ENCODE measurements at places on chromosomes 7 and 10. TPM values are rescaled to one million over a fixed set of nuclear protein-coding genes. Genes with fewer than 3 reads are reported as not detected.

DNA sequence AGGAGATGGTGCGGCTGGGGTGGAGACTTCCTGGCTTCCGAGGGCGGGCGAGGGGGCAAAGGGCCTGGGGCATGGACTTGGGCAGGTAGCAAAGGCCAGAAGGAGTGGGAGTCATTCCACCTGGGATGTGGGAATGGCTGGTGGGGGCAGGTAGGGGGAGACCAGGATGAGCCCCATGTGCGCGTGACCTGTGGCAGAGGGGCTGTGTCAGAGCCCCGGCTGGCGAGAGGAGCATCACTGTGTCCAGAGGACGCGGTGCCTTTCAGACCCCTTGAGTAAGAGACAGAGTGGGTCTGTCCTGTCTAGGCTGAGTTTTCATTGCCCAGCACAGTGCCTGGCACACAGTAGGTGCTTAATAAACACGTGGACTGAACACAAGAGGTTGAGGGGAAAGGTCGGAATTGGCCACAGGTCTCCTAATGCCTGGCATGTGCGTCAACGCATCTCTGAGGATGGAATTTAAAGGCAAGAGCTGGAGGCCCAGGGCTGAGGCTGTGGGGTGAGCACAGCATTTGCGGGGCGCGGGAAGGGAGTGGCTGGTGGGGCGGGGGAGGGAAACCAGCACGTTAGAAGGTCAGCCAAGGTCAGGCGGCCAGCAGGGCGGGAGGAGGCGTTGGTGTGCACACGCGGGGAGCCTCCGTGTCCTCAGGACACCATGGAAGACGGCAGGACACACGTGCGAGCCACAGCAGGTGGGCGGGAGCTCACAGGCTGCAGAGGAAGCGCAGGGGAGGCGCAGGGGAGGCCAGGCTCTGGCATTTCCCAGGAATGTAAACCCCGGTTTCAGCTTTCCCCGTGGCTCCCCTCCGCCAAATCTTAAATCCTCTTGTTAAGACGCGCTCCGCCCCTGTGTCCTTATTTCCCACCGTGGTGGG, 51.8 kb downstream of the CUX1 start:
- no peak for DNase-seq

DNA sequence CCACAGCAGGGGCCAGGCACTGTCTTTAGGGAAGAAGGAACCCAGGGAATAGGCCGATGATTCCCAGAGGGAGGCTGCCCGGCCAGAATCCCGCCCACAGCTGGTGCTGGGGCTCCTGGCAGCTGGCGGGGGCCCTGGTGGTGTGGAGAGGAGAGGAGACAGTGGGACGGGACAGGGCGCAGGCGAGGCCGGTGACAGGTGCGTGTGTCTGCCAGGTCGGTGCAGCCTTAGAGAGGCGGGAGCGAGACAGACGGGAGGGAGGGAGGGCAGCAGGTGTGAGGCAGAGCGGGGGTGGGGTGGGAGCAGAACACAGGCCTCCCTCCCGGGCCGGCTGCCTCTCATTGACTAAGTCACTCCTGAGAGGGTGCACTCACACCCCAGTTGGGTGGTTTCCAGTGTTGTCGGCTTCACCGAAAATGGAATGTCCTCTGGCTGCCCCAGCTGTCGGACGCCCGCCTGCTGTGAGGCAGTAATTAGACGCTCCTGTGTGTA, 55.2 kb downstream of the ELFN1 start:
- DNase-seq = no peak

DNA sequence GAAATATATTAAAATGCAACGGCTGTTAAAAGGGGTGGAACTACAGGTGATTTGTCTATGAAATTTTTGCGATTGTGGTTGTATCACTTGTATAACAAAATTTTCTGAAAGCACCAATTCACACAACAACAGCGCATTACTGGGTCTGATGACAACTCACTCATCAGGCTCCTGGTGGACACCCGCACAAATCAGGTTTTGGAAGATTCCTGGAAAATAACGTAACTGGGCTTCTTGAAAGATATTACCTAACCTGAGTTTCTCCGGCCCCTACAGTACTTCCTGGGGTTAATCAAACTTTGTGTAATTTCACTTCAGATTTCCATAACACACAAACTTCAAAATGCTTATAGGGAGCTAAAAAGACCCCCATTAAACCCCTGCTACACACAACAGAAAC, 7.6 kb downstream of the SNX8 start:
- no peak for DNase-seq

DNA sequence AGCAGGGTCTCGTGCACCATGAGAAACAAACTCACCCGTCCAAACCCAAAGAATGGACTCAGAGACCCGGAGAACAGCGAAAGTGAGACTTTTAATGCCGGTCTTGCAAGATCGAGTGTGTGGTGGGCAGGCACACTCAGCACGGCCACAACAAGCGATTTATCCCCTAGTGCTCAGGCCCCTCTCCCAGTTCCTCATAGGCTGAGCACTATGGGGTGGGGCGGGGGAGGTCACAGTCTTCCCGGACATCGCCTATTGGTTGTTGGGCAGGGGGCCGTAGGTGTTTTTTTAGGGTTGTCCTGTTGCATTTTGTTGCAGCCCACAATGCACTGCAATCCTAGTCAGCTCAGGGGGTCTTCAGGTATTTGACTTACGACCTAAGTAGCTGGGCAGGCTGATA, 608.3 kb upstream of the FOXK1 start:
- DNase-seq = no peak

GRCh38 chr10:1559761-1560160, 177.6 kb downstream of the ADARB2 start:
- DNase-seq = no peak

GRCh38 chr7:110153222-110153621, 937.7 kb upstream of the LRRN3 start:
- no peak for DNase-seq

DNA sequence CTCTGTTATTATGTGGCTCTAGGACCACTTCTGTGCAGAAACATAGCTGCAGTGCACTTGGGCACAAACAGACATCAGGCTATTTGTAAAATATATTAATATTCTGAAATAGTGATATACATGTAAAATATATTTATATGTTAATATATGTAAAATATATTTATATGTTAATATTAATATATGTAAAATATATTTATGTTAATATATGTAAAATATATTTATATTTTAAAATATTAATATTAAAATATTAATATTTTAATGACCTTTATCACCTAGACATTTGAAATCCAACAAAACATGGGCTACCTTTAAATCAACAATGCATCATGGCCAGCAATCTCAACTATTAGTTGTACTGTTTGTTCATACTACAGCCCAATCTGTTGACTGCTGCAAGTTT, 347.2 kb downstream of the CALN1 start:
- DNase-seq = no peak

GRCh38 chr7:2967705-2968104, 76.0 kb downstream of the CARD11 start:
- no peak for DNase-seq

DNA sequence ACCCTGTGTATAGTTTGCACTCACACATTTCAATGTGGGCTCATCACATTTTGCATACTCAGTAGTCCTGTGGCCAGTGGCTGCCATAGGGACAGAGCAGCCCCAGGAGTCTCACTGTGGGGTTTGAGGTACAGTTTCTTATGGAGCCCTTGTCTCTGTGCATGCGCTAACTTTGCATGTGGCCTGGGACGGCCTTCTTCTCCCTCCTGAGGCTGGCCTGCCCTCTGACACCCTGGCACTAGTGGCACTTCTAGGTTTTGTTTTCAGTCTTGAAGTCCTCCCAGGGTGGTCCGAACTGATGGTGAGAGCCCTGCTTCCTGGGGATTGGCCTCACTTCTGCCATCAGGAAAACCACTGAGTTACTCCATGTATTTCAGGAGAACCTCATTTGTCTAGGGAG, 21.2 kb downstream of the NACAD start:
- no peak for DNase-seq

DNA sequence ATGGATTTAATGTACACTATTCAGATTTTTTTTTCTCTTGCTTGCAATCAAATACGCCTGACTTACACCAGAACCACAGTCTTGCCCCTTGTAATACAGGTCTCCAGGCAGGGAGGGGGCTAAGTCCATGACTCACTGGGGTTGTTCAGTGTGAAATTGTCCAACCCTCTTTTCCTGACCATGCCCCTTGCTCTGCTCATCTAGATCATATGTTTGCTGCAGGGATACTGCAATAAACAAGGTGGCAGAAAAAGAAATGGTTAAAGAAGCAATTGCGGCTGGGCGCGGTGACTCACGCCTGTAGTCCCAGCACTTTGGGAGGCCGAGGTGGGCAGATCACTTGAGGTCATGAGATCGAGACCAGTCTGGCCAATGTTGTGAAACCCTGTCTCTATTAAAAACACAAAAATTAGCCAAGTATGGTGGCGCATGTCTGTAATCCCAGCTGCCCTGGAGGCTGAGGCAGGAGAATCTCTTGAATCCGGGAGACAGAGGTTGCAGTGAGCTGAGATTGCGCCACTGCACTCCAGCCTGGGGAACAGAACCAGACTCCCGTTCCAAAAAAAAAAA, 85.5 kb downstream of the TMEM130 start:
- no peak for DNase-seq

DNA sequence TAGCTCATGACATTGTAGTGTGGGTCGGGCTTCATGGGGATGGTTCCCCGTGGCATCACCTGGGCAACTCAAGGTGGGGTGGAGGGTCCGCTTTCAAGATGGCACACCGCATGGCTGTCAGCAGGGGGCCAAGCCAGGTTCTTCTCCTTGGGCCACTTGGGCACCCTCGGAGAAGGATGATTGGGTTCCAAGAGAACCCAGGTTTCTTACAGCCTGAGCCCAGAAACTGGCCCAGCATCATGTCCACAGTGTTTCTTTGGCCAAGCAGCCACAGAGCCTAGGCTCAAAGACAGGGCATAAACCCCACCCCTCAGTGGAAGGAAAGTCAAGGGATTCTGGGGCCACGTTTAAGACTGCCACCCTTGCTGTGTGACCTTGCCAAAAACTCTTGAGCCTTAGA, 110.6 kb downstream of the PTPN20 start:
- DNase-seq = no peak

DNA sequence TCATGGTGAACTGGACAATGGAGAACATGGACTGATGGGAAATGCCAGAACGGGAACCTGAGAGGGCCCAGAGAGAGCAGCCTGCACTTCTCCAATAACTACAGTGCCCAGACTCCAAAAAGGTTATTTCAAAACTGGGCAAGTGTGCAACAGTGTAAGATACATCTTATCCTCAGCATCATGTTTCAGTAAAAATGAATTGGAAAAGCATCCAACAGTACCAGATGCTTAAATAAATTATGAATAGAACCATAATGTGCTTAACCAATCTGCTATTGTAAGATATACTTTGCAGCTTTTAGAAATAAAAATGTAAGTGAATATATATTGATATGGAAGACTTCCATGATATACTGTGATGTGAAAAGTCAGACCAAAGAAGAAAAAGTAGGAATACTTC, 303.3 kb downstream of the GRID1 start:
- DNase-seq = no peak

DNA sequence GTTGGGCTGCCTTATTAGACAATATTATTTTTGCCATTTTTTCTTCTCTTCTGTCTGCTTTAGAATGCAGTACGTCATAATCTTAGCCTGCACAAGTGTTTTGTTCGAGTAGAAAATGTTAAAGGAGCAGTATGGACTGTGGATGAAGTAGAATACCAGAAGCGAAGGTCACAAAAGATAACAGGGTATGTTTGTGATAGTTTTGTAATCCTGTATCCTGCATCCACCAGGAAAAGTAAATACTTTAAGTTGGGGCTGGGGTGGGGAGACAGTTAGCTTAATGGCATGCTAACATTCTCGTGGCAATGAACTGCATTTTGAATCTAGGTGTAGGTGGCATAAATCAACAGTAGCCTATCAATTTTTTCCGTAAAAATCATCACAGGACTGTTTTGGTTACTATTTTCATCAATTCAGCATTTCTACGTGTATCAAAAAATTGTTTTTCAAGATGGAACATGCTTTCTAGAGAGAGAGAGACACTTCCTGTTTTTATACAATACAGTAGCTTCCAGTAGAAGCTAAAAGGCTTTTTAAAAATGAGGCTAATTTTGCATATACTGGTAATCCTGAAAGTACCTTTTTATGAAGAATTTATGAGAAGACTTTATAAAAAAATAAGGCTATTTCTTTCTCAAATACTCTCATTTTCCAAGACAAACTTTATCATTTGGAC, 247.5 kb downstream of the FOXP2 start:
- no peak for DNase-seq

GRCh38 chr7:24800667-24801066, 43.4 kb upstream of the GSDME start:
- DNase-seq = no peak

DNA sequence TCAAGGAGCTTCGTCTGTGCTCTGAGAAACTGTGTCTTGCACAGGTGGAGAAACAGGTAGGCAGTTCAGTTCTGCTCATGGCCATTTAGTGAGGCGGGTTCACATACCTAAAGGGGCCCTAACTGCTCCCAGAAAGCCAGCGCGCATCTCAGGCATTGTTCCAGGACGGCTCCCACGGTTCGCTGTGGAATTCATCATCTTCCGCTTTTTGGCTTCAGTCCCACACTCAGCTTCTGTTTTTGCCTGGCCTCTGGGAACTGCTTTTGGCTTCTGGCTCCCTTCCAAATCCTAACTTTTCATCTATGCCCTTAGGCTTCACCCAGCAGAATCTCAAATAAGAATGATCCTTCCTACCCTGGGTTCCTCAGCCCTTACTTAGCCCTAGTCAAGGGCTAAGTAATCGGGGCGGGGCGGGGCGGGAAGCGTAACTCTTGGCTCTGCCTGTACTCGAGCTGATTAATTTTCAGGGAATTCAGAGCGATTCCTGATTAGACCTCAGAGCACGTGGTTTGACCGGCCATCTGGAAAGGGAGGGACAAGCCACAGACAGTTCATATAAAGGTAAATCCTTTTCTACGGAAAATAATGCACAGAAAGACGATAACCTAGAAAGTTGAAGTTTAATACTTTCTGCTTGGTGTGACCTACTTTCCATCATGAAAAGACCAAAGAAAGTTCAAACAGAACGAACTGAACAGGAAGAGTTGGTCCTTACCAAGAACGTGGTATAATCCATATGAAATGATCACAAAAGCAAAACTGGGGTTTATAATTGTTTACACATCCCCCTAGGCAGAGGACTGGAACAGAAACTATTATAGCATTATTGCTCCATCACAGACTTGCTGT, 105.7 kb downstream of the ST8SIA6 start:
- DNase-seq = no peak

- no peak for DNase-seq
Measured at GRCh38 chr10:71399946-71400345, 3.2 kb downstream of the CDH23 start.

DNA sequence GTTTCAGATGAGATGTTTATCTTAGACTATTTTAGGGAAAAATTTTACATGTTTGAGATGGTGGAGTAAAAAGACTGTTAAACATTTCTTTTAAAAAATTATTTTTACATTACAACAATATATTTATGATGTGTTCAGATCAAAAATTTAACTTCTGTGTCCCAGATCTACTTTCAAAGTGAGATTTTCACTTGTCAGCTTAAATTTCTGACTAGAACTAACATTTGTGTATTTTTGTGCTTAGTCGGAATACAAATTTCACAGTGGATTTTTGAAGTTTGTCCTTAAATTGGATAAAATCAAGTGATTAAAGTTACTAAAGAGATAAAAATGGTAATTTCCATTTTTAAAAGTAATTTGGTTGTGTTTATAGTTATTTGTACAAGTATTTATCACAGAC, 24.9 kb downstream of the TMEM106B start:
- DNase-seq = no peak

The NUTM2B gene
- 2.0 TPM for total RNA-seq

The TAC1 gene
- total RNA-seq = not detected

The ASB10 gene
- not detected for total RNA-seq

The PALS2 gene
- 55.4 TPM for total RNA-seq

The UCMA gene
- not detected for total RNA-seq

The RAMP3 gene
- not detected for total RNA-seq

The TRIL gene
- not detected for total RNA-seq

The EMX2 gene
- total RNA-seq = not detected

The FAM180A gene
- total RNA-seq = not detected

Data from naive thymus-derived CD4-positive, alpha-beta T cell (primary cell).